HL-60 (cell line): ENCODE measurements at places on chromosomes 4 and X.

DNA sequence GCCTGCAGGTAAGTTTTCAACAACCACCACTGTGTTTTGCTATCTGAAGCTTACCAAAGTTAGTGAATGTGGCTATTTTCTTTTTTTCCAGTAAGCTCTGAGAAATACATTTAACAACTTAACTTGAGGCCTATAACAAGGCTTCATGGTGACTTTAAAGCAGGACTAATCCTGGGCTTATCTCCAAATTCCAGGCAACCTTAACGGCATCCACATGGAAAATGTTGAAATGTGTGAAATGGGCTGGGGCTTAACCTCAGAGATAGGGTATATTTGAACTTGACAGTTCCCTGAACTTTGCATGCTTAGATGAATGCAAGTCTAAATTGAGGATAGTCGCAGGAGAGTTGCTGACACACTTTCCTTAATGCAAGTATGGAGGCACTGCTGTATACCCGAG, 539.2 kb downstream of the GALNTL6 start:
- DNase-seq: no peak

DNA sequence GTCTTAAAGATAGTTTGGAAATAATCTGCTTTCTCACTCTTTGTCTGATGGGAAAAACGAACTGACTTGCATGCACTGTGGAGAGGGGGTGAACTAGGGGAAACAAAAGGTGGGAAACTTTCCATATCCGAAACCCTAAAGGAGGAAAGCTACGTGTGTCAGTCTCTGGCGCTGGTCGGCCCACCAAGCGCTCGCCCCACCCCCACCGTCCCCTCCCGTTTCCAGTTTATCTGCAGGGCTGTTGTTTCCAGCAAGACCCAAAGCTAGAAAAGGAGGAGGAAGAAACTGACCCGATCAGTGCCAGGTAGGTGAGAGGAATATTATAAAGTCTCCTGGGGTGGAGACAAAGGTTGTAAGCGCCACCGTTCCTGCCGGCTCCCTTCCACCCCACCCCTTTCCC, 552 bp downstream of the TCEAL9 start:
- DNase-seq: no peak

DNA sequence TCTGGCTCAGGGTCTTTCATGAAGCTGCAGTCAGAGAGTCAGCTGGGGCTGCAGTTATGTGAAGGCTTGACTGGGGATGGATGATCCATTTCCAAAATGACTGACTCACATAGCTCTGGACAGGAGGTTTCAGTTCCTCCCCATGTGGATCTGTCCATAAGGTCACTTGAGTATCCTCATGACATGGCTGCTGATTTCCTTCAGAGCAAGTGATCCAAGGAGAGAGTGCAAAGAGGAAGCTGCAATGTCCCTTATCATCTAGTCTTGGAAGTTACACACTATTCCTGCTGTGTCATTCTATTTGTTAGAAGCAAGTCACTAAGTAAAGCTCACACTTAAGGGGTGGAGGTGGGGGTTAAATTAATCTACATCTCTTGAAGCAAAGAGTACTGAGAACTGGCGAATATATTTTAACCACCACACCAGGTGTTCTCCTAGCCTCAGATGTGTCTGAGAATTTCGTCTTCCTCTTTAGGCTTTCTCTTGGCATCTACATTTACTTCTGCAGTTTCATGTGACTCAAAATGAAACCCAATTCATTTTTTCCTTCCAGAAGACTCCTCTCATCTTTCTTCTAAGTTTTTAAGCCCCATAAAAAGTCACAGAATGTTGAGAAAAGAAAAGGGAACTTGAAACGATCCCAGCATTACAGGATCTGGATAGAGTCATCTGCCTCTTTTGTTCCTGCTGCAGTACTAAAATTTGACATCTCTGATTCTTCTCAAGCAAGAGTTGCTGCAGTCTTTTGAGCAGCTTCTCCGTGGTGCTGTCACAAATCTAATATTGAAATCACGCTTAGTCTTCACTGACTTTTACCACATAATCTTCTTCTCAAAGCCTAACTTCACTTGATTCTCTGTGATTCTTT, 3.8 kb upstream of the GRPR start:
- DNase-seq: peak; percentile 5

GRCh38 chr4:164926301-164926700, 49.3 kb downstream of the APELA start:
- DNase-seq: no peak

DNA sequence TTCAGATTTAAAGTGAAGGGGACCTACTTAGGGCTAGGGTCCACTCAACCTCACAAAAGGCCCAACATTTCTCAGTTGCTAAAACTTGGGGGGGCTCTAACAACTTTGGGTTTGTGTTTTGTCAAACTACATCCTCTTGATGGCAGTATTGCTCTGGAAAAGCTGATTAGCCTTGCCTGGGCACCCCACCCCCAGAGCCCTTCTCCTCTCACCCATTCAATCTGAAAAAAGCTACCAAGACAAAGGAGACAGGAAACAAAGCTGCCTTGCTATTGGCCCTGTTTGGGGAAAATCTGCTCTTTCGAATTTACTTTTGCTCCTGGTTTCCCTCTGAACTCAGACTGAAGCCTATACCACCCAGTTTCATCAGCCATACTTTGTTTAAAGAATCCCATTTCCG, 195.2 kb upstream of the STK26 start:
- no peak for DNase-seq

DNA sequence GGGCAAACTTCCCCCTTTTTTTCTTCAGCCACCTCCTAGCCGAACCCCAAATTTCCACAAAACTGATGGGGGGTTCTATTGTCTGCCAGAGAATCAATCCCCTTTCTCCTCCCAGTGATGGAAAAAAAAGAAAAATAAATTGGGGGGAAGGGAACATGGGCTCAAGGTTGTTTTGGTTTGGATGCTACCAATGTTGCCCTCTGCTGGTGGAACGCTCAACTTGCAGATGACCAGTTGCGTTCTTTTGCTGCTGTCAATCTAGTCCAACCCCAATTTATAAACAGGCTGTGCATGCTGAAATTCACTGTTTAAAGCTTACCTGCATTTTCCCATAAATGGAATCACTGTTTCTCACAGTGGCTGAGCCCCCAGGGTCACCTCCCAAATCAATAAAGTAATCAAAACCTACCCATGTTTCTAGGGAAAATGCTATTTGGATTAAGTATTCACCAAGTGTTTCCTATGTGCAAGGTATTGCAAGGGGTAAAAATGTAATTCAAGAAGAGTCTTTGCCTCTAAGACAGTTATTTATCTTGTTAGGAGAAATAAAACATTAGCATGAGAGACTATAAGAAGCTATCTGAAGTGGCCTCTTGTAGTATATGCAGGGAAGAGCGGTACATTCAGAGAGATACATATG, 116.7 kb upstream of the TMEM164 start:
- peak; percentile 21 for DNase-seq

DNA sequence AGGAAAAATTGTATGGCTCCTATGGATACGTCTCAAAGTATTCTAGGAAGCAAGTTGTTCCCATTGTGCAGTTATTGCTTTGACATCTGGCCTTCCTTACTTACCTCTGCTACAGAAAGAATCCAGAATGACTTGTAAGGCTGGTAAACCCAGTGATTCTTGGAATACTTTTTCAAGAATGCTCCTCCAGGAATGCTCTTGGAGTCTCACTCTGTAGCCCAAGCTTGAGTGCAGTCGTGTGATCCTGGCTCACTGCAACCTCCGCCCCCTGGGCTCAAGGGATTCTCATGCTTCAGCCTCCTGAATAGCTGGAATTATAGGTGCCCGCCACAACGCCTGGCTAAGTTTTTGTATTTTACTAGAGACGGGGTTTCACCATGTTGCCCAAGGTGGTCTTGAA, 38.1 kb downstream of the GAB1 start:
- DNase-seq: no peak
